Thymus (tissue), 14 donors: ENCODE measurements at places on chromosomes 2 and 18. TPM values are rescaled to one million over a fixed set of nuclear protein-coding genes. Genes with fewer than 3 reads are reported as not detected.
A peak's percentile ranks its signal among the peaks of the same experiment; 100 is the strongest.

DNA sequence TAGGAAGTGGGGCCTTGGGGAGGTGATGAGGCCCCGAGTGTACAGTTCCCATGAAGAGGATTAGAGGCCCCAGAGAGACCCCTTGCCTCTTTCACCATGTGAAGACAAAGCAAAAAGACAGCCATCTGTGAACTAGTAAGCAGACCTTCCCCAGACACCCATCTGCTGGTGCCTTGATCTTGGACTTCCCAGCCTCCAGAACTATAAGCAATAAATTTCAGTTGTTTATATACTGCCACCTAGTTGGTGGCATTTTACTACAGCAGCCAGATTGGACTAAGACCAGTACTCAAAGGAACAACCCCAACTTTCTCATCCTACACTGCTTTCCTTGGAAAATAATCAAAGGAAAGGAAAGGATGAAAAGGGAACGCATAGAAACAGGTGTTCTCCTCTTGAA lies 27.9 kb upstream of the CREG2 start:
- DNase-seq = no peak
- no peaks in the 10 kb centered on the region for H3K27me3 ChIP-seq
- no peaks in the 10 kb centered on the region for H3K4me1 ChIP-seq

DNA sequence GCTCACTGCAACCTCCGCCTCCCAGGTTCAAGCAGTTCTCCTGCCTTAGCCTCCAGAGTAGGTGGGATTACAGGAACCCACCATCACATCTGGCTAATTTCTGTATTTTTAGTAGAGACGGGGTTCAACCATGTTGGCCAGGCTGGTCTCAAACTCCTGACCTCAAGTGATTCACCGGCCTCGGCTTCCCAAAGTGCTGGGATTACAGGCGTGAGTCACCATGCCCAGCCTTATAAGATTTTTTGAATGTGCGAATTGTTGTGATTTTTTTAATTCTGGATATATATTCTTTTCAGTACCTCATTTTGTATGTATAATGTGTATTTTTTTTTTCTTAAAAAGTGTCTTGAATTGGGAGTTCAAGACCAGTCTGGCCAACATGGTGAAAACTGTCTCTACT lies 42.0 kb upstream of the CCDC150 start:
- H3K36me3 ChIP-seq = no peaks in the 10 kb centered on the region
- H3K4me3 ChIP-seq = no peak overlapping the region
- no peak for DNase-seq

DNA sequence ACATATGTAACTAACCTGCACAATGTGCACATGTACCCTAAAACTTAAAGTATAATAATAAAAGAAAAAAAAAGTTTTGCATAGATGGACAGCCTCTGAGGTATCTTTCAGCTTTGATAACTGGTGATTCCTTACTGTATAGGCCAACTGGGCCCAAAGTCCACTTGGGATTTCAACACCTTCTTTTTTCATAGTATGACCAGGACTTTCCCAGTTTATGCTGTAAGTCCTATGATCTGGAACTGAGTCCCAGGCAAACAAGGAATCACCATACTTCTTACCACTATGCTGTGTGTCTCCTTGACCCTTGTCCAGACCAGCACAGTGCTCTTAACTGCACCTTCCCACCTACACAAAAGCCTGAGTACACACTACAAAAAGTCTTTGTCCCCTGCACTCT lies 205.1 kb upstream of the RBBP8 start:
- H3K4me3 ChIP-seq = no peak overlapping the region
- H3K36me3 ChIP-seq = no peaks in the 10 kb centered on the region
- no peaks in the 10 kb centered on the region for H3K27me3 ChIP-seq
- H3K4me1 ChIP-seq = no peaks in the 10 kb centered on the region

GRCh38 chr18:13003466-13003896 lies 12.3 kb downstream of the CEP192 start:
- H3K4me3 ChIP-seq = no peak overlapping the region
- no peaks in the 10 kb centered on the region for H3K27me3 ChIP-seq
- DNase-seq = peak; percentile 18
- H3K36me3 ChIP-seq = peaks cover 51% of the 10 kb centered on the region
- no peak overlapping the region for H3K27ac ChIP-seq

GRCh38 chr2:10238991-10239485 lies 63.7 kb upstream of the HPCAL1 start:
- no peaks in the 10 kb centered on the region for H3K36me3 ChIP-seq
- no peaks in the 10 kb centered on the region for H3K27me3 ChIP-seq
- H3K27ac ChIP-seq = no peak overlapping the region
- H3K4me3 ChIP-seq = no peak overlapping the region
- H3K4me1 ChIP-seq = no peaks in the 10 kb centered on the region

DNA sequence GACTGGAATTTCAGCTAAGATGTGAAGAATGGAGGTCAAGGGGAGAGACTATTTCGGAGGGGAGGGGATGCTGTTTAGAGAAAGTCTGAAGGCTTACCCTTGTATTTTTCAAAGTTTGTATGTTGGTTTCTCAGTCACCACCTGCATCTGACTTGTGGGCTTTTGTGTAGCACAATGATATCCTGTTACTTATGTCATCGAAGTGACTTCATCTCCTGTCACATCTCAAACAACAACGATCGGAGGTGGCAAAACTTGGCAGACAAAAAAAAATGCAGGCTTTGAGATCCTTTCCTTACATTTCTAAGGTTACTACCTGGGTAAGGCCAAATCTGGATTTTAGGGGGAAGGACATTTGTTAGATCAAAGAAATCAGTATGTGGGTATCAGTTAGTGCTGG lies 11.7 kb upstream of the CXCR4 start:
- H3K27ac ChIP-seq = peak overlapping the region; percentile 99
- peaks cover 100% of the 10 kb centered on the region for H3K4me1 ChIP-seq
- DNase-seq = peak; percentile 76
- no peaks in the 10 kb centered on the region for H3K36me3 ChIP-seq
- no peaks in the 10 kb centered on the region for H3K27me3 ChIP-seq

DNA sequence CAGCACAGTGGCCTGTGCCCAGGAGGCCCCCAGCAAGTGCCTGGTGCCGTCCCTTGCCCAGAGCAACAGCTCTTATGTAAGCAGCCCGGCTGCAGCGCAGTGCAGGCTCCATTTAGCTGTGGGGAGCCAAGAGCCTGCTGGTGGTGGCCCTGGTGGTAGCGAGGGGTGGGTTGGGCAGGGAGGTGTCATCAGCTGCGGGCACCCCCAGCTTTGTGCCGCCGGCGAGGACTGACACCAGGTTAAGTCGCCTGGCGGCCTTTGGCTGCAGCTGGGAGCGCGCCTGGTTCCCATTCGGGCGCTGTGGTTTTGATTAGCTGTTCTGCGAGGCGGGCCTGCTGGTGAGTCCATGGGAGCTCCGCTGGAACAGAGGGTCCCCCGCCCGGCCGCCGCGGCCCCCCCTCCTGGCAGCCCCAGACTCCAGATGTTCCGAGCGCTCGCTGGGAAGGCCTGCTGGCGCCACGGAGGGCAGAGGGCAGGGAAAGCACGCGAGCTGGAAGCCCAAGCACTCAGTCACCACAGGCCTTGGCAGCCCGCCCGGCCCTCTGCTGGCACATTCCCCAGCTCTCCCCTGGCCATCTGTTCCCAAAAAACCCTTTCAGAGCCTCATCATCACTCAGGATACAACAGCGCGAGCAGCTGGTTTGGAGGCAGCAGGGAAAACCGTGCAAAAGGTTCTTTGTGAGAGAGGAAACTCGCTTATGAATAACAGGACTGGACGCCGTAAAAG lies 18.4 kb downstream of the ATOH8 start:
- no peaks in the 10 kb centered on the region for H3K36me3 ChIP-seq
- H3K27ac ChIP-seq = peak overlapping the region; percentile 17
- H3K27me3 ChIP-seq = peaks cover 49% of the 10 kb centered on the region
- H3K4me3 ChIP-seq = no peak overlapping the region
- no peaks in the 10 kb centered on the region for H3K4me1 ChIP-seq
- DNase-seq = no peak

DNA sequence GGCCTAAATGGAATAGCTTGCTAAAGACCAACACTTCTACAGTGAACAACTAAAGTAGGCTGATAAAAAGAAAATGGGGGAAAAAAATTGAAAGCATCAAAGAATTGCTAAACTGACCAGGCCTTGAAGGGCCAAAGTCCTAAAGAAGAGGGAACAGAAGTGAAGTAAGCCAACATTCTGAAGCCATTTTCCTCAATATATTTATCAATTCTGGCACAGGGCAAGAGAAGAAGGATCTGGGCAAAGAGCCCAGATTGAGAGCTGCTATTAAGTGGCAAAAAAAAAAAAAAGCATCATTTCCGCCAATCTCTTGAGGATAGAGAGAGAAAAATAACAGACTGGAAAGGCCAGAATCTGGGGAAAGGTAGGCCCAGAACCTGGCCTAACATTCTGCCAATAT lies 25.7 kb downstream of the FANCL start:
- H3K36me3 ChIP-seq = peaks cover 3% of the 10 kb centered on the region
- no peak overlapping the region for H3K4me3 ChIP-seq
- no peak for DNase-seq
- no peak overlapping the region for H3K27ac ChIP-seq
- H3K4me1 ChIP-seq = no peaks in the 10 kb centered on the region
- no peaks in the 10 kb centered on the region for H3K27me3 ChIP-seq

DNA sequence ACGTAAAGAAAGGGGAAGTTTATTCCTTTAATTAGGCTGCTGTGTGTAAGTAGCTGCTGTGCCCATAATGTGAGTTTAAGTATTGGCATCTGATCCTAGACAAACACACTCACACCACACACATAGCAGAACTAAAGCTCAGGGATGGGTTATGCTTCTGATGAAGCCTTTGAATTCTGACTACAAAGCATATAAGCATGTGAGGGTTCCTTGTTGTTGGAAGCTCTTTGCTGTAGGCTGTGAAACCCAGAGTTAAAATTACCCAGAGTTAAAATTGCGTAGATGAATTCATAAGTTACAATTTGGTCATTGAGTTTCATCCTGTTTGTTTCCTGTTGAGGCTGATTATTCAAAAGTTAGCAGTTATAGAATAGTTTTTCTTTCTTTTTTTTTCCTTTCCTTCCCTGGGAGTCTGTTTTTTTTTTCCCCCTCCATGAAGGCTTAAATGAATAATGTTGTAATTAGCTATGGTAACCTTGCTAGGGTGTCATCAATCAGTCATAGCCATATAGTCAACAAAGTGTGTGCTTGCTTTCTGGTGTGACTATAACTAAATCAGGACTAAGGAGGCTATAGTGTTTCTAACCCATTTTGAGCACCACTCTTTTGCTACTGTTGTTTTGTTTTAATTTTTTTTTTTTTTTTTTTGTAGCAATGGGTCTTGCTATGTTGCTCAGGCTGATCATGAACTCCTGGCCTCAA lies 426.1 kb downstream of the PARD3B start:
- H3K36me3 ChIP-seq = no peaks in the 10 kb centered on the region
- H3K27me3 ChIP-seq = no peaks in the 10 kb centered on the region
- no peaks in the 10 kb centered on the region for H3K4me1 ChIP-seq
- no peak overlapping the region for H3K27ac ChIP-seq
- no peak for DNase-seq

The ARHGAP28 gene
- 4.7 TPM for total RNA-seq

The IL36G gene
- 0.24 TPM for total RNA-seq
